Stimulated activated CD8-positive, alpha-beta memory T cell treated with anti-CD3 and anti-CD28 coated beads, Interleukin-4, amount 100 ng/mL, for 1 hour (primary cell): ENCODE measurements at places on chromosomes 13 and 19.

- no peak for DNase-seq
Observed at GRCh38 chr19:28063702-28064101, 1149.2 kb downstream of the UQCRFS1 start.

DNA sequence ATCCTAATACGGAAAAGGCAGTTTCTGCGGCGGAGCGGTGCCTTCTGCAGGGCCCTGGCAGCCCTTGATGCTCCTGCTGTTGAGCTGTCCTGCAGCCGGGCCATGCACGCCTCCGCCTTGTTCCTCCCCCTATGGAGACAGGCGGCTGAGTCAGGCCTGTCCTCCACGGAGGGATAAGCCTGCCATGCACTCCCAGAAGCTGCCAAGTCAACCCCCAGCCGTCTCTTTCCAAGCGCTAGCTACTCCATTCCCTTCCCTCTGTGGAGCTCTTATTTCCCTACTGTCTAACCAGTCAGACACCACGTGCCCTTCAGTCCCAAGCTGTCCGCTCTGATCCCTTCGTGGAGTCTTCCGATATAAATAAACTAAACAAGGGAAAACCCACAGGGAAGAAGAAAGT lies 197.0 kb downstream of the COL4A1 start:
- no peak for DNase-seq

- DNase-seq, result no peak
Observed at GRCh38 chr13:53017433-53017970, 11.1 kb upstream of the OLFM4 start.

DNA sequence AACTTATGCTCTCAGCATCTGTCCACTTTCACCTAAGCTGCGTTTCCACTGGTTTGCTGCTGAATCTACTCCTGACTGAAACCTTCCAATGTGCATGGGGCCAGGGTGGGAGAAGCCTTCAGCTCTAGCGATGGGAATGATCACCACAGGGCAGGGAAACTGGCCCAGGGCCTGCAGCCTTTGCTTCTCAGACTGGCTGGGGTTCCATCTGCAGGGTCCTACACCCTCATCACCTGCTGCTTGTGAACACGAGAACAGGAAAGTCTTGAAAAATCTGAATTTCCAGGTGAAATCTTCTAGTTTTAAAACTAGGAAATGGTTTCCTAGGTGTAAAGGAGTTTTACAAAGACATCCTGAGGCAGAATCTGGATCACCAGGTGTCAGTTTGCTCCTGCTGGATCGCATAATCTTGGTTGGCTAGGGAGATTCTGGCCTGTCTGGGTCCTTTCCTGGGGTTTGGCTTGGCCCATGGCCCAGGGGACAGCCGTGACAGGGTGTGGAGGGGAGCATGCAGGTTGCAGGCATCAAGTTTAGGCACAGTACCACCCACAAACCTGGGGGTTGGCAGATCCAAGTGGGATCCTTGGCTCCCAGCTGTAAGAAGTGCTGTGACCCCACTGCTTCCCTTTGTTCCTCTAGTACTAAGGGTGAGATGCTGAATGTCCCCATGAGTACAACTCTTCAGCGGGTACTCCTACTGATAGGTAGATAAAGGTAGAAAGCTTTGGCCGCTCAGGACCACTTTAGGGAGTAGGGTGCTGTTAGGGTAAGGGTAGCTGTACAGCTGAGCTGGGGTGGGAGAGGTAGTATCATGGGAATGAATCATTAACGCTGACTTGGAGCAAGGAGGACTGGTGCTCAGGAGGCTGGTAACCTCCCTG lies 1.8 kb upstream of the UBE2M start:
- no peak for DNase-seq

GRCh38 chr19:52689843-52690368 lies 44.9 kb downstream of the ZNF611 start:
- DNase-seq, result no peak

DNA sequence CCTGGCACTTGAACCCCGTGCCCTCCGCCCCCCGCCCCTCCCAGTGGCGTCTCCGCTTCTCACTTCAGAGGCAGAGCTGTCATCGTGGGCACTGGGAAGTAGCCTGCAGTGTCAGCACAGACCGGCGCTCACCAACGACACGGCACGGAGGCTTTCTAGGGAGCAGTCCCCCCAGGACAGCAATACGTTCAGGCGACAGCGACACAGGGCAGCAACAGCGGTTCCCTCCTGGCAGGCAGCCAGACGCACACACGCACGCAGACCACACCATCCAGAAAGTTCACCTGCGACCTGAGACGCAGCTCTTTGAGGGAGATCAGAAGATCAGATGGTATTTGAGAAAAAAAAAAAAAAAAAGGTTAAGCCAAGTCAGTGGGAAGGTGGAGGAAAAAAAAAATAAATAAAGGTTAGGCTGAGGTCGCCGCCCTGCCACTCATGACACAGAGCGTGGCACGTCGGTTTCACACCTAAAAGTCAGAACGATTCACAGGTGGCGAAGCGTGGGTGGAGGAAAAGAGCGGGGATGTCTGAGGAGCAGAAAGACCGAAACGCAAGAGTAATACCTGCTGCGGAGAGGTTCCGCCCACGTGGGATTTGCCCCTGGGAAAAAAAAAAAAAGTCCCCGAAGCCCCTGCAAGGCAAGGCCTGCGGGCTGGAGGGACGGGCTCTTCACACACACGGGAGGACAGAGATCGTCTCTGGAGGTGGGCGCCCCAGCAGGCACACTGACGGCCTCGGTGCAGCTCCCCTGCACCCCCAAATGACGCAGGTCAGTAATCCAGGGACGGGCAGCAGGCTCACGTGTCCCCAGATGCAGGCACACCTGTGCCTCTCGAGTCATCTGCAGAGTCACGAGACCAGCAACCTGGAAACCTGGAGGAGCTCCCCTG lies 94.5 kb downstream of the GNG7 start:
- DNase-seq, result no peak

DNA sequence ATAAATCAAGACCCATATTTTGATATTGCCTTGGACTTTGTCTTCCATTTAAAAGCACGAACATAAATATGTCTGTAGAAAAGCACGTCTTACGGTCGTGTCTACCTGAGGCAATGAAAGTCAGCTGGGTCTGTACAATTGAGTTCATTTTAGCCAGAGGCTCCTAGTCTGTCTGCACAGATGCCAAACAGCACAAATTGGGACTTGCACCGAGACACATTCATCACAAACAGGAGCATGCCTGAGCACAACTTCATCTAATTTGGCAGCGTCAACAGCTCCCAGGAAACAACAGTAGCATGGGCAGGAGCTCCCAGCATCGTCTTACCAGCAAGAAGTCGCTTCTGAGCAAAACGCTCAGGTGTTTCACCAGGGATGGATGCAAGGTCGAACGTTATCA lies 687.0 kb downstream of the EFNB2 start:
- DNase-seq, result no peak
